ENCODE measurements at places on chromosomes 16 and 17.

- no peak for DNase-seq
Measured at GRCh38 chr17:45785480-45786193, 1.5 kb downstream of the CRHR1 start.

DNA sequence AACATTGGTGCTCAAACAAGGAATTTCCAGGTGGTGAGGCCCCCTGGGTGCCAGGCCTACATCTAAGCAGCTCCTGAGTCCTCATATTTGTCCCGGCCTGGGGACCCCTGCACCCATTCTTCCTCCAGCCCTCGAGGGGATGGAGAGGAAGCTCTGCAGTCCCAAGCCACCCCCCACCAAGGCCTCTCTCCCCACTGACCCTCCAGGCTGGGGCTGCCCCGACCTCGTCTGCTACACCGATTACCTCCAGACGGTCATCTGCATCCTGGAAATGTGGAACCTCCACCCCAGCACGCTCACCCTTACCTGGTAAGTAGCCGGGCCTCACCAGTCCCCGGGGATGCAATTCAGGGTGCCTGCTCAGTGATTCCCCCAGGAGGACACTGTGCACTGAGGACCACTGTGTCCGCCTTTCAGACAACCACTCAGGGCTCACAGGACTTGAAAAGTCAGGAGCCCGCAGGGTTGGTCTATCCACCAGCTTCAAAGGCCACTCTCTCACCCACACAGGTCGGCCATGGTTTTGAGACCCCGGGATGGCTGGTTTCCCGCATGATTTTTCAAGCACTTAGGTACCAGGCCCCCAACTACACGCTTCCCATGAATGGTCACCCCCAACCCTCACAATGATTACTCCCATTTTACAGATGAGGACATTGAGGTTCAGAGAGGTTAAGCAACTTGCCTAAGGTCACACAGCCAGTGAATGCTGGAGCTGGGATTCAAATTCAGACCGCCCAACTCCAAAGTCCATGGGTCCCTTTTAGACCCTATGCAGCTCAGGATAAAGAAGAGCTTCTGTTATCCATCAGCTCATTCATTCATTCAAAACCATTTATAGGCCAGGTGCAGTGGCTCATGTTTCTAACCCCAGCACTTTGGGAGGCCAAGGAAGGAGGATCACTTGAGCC is 32.4 kb downstream of the IL21R start:
- DNase-seq: no peak

DNA sequence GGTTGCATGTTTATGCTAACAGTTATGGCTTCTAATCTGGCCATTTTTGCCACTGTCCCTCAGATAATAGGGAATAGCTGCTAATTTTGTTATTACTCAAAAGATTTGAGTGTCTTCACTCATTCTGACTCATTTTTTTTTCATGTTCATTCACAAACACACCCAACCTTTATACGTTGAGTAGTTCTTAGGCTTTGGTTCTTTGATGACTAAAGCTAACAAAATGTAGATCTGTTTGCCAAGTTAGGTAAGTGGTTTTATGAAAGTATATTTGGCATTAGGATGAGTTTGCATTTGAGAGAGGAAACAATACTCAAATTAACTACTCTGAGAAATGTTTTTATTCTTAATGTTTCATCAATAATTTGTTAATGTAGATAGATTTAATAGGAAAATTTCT is 3.6 kb downstream of the MAP2K4 start:
- no peak for DNase-seq

GRCh38 chr17:4540687-4541327 is 14.4 kb downstream of the MYBBP1A start:
- no peak for DNase-seq

DNA sequence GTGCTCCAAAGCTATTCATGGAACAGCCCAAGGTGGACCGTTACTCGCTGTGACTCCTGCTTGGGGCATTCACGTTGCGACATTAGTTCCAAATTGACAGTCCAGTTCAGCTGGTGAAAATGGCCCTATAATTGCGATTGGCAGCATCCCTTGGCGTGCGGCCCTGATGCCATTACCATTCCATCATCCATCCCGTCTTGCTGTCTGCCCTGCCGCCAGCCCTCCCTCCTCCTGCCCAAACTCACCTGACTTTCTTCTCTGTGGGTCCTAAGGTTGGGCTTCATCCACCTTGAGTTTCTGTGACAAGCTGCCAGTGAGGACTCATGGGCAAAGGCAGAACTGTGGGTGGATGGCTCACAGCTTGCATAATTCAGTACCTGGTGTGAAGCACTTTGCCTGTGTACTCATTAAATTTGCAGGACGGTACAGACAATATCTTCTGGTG is 104.6 kb downstream of the RPTOR start:
- DNase-seq: no peak

DNA sequence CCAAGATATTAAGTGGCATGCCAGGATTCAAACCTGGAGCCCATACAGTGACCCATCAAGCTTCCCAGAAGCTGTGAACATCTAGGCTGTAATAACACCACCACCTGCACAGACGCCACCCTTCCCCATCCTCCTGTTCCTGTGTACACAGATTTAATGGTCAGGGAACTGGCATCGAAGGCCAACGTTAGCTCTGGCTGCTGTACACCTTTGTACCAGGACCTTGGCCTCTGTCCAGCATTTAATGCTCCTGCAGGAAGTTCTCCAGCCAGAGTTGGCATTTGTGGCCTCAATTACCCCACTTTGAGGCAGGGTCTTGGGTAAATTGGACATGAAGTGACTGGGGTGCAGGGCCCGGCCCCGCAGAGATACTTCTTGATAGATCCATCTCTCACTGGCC is 49.3 kb downstream of the SCNN1B start:
- DNase-seq: no peak

- no peak for DNase-seq
Measured at GRCh38 chr17:69427486-69428197, 13.1 kb downstream of the MAP2K6 start.

GRCh38 chr17:38711792-38712571 is 6.9 kb downstream of the MLLT6 start:
- no peak for DNase-seq

Measured in effector memory CD4-positive, alpha-beta T cell (primary cell).